ENCODE measurements at places on chromosomes 16 and 17.

GRCh38 chr17:55816532-55817396 lies 65.9 kb downstream of the PCTP start:
- no peak for DNase-seq

DNA sequence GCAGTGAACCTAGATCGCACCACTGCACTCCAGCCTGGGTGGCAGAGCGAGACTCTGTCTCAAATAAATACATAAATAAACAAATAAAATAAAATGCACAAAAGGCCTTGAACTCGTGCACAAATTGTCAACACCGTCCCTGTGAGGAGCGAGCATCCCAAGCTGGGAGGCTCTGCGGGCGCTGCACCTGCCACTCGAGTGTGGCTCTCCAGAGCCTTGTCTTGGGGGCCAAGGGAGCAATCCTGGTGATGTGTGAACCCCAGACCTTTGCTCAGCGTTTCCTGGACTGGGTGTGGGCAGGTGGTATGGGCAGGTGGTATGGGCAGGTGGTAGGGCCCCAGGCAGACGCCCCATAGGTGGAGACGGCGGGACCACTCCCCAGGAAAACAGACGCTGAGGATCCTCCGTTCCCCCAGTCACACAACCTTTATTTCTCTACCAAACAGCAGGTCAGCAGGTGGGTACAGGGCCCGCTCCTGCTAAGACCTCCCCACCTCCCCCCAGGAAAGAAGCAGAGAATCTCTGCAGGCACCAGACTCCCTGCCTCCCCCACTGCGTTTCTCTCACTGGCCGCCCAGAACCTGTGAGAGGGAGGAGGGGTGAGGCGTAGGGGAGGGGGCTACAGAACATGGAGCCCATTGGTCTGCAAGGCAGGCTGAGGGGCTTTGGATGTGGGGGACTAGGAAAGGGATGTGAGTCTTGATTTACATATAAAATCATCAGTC lies 7.4 kb upstream of the P2RX1 start:
- no peak for DNase-seq

DNA sequence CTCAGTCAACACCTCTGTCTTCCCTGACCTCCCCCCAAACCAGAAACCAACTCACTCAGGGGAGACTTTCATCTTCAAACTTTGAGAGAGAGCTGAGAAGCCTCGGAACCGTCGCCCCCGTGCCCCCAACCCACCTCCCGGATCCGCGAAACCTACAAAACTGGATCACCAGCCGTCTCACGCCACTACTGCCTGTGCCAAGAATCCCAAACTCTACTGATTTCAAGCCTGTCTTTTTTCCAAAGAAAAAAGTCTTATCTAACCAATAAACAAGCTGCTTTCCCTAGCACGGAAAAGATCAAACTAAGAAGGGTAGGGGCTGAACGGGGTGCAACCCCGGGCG lies 2.0 kb downstream of the AXIN2 start:
- no peak for DNase-seq

DNA sequence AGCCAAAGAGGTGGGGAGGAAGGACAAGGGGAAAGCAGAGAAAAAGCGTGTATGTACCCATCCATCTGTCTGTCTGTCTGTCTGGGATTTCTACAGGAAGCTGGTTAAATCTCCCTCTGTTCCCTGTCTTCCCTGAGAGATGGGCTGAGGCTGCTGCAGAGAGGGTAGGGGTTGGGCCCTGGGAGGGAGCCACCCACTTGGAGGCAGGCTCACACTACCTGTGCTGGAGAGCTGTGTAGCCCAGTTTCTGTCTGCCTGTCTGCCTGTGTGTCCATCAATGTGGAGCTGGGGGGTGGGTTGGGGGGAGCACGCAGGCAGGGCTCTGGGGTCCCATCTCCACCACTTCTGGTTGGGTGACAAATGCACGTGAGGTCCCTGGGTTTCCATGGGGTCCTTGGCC lies 18.6 kb upstream of the C17orf113 start:
- no peak for DNase-seq

GRCh38 chr16:31880322-31880979 lies 6.8 kb downstream of the ZNF267 start:
- no peak for DNase-seq

DNA sequence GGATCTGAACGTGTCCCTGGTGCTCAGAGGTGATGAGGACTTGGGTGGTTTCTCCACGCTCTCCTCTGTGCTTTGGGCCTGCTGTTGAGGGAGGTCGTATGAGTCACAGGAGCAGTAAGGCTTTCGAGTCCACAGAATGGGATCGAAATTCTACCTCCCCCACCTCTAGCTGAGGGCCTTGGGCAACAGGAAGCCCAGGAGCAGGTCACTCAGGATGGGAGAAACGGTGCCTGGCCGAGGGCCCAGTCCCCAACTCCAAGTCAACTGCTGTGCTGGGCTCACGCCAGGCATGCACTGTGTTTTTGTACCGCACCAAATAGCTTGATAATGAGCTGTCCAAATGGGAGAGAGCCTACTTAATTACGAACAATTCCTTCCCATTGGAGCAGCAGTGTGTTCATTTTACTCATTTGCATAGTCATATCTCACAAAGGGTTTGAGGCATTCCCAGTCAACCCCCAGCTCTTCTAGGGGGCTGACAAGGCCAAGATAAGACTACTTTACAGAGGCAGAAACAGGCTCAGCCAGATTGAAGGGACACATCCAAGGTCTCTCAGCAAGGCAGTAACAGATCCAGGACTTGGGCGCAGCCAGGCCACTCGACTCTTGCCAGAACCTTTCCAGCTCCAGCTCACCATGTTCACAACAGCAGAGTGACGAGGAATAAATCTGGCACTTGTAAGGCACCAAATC lies 53.6 kb downstream of the WNT3 start:
- no peak for DNase-seq

DNA sequence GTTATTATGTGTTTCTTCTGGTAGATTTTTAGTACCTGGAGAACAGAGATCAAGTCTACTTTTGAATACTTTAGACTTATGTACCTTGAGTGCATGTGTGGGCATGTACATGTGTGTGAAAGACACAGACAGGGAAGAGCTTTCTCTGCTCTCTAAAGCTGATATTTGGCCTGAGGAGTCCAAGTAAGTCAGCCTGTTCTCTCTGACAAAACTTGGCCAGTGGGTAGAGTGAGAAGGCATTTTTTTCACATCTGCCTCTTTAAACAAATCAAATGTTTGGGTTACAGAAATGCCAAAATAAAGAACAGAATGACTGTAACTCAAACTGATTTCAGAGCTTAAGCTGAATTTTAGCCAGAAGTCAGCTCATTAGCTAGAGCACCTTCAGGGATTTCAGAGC lies 309.7 kb upstream of the DYNLRB2 start:
- no peak for DNase-seq

GRCh38 chr16:57949013-57949412 lies 21.9 kb downstream of the CNGB1 start:
- DNase-seq = no peak
